Naive thymus-derived CD8-positive, alpha-beta T cell (primary cell): ENCODE measurements at places on chromosomes 13 and 19. TPM values are rescaled to one million over a fixed set of nuclear protein-coding genes. Genes with fewer than 3 reads are reported as not detected.

GRCh38 chr19:43765109-43765876 lies 10.5 kb upstream of the SMG9 start:
- H3K4me1 ChIP-seq = peaks cover 38% of the 10 kb centered on the region
- H3K27me3 ChIP-seq = no peaks in the 10 kb centered on the region
- DNase-seq = no peak
- no peaks in the 10 kb centered on the region for H3K36me3 ChIP-seq
- H3K4me3 ChIP-seq = peak overlapping the region; percentile 56

DNA sequence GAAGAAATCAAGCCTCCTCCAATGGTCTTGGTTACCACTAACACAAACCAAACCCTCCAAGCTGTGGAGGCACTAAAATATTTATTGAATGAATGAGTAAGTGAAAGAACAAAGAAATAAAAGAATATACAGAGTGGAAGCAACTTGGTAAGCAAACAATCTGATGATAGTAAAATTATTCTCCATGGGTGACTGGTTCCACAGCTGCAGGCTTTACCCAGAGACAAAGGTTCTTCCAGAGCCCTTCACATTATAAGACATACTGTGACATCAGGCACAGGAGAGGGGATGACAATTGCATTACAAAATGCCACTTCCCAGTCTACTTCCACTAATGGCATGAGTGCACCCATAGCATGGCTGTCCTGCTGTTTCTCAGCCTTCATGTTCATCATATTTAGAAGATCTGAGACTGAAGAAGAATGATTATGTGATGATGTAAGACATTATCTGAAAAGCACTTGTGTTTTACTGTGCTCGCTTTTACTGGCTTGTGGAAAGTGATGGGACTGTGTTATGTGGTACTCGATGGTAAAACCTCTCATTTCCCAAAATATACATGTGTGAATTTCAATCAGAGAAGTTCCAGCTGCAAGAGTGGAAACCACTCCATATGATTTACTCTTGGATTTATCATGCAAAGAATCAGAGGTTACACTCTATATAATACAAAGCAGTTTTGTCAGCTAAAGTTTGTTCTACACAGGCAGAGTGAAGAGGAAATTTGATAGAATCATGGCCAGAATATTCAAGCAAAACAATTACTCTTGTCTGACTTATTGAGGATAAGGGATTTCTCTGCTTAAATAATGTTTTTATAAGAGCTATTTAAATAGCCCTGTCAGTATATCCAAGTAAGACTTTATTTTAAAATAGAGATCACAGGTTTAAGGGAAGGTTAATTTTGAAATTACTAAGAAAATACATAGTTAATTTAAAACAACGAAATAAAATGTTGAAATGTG lies 220.2 kb upstream of the NBEA start:
- H3K27ac ChIP-seq = no peak overlapping the region
- H3K36me3 ChIP-seq = no peaks in the 10 kb centered on the region
- peaks cover 5% of the 10 kb centered on the region for H3K27me3 ChIP-seq
- no peak overlapping the region for H3K4me3 ChIP-seq
- DNase-seq = no peak
- H3K4me1 ChIP-seq = no peaks in the 10 kb centered on the region

DNA sequence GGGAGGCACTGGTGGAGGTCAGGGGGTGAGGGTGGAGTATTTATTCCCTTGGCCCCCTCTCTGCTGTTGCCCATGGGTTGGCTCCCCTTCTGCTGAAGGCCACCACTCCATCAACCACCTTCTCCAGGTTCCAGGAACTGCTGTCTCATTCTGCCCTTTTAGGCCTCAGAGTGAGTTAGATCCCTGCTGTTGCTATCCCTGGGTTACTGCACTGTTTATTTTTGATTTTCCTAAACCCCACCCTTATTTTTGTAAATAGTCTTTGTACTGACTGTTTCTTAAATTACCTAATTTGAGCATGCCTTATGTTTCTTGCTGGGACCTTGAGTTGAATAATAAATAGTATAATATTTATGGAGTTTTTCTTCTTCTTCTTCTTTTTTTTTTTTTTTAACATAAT lies 132.8 kb downstream of the RGCC start:
- DNase-seq = no peak
- H3K27ac ChIP-seq = peak overlapping the region; percentile 34
- H3K4me1 ChIP-seq = peaks cover 7% of the 10 kb centered on the region
- H3K4me3 ChIP-seq = no peak overlapping the region
- H3K27me3 ChIP-seq = no peaks in the 10 kb centered on the region

DNA sequence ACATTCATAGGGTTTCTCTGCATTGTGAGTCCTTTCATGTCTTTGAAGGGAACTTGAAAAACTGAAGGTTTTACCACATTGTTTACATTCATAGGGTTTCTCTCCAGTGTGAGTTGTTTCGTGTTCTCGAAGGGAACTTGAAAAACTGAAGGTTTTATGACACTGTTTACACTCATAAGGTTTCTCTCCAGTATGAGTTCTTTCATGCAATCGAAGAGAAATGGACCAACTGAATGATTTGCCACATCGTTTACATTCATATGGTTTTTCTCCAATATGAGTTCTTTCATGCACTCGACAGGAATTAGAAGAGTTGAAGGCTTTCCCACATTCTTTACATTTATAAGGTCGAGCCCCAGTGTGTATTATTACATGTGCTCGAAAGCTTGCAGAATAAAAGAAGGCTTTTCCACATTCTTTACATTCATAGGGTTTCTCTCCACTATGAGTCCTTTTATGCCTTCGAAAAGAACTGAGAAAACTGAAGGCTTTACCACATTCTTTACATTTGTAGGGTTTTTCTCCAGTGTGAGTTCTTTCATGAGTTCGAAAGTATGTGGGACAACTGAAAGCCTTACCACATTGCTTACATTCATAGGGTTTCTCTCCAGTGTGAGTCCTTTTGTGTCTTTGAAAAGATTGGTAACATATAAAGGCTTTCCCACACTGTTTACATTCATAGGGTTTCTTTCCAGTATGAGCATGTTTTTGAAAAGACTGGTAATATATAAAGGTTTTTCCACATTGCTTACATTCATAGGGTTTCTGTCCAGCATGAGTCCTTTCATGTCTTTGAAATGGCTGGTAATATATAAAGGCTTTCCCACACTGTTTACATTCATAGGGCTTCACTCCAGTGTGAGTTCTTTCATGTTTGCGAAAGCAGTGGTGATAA lies 20.7 kb downstream of the ZNF14 start:
- no peaks in the 10 kb centered on the region for H3K27me3 ChIP-seq
- no peak for DNase-seq
- peaks cover 52% of the 10 kb centered on the region for H3K36me3 ChIP-seq
- no peak overlapping the region for H3K27ac ChIP-seq

DNA sequence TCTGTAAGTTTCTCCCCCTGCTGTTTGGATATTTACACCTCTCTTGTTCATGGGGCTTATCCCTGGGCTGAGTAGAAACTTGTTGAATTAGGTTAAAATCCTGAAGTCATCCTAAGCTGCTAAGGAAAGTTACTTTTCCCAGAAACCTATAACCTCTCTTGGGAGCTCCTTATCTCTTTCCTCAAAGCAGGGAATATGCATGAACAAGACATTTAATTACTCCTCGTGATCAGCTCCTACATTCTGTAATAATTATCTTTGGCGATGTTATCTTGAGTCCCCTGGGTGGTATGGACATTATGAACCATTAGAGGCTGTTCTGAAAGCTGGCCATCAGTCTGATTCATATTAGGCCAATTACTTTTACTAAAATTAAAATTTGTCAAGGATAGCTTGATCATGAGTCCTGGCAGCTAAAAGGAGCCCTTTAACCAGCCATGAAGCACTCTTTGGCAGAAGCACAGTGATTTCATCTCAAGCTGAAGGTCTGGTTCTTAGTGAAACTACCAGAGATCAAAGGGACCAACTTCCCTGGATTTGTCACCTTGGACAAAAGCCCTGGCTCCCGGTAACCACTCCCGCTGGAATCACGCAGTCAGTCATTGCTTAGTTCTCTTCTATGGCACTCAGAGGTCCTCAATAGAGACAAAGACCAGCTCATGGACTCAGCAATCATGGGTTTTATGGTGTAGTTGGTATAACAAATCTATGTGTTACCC lies 811.8 kb downstream of the UQCRFS1 start:
- peaks cover 9% of the 10 kb centered on the region for H3K4me1 ChIP-seq
- H3K27me3 ChIP-seq = no peaks in the 10 kb centered on the region
- H3K36me3 ChIP-seq = no peaks in the 10 kb centered on the region
- no peak overlapping the region for H3K4me3 ChIP-seq

- no peaks in the 10 kb centered on the region for H3K27me3 ChIP-seq
- peak overlapping the region; percentile 99 for H3K4me3 ChIP-seq
- DNase-seq = no peak
- peaks cover 88% of the 10 kb centered on the region for H3K4me1 ChIP-seq
- H3K27ac ChIP-seq = peak overlapping the region; percentile 98
Measured at GRCh38 chr13:41465898-41466320, 8.6 kb downstream of the RGCC start.

Gene PLIN4
- total RNA-seq = 0.23 TPM

Gene CFAP97D2
- 1.5 TPM for total RNA-seq
